NCI-H1694 (cell line): ENCODE measurements at places on chromosomes 5 and 9.

GRCh38 chr9:136577941-136578625 is 32.2 kb upstream of the NOTCH1 start:
- no peak for DNase-seq

DNA sequence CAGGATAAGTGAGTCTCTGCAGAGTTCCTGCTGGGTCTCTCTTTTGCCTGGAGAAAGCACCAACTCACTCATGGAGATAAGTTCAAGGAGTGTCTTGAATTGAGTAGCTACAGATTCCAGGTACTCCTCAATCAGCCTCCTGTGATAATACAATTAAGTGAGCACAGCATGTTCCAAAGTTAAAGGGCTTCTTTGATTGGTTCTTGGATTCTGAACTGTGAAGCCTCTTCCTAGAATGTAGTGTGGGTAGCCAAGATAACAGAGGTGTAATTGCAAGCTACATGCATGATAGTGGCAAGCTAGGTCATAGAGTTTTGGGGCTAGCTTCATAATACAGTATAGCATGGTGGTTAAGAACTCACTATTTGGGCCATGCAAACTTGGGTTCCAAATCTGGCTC is 23.2 kb upstream of the CARNMT1 start:
- no peak for DNase-seq

DNA sequence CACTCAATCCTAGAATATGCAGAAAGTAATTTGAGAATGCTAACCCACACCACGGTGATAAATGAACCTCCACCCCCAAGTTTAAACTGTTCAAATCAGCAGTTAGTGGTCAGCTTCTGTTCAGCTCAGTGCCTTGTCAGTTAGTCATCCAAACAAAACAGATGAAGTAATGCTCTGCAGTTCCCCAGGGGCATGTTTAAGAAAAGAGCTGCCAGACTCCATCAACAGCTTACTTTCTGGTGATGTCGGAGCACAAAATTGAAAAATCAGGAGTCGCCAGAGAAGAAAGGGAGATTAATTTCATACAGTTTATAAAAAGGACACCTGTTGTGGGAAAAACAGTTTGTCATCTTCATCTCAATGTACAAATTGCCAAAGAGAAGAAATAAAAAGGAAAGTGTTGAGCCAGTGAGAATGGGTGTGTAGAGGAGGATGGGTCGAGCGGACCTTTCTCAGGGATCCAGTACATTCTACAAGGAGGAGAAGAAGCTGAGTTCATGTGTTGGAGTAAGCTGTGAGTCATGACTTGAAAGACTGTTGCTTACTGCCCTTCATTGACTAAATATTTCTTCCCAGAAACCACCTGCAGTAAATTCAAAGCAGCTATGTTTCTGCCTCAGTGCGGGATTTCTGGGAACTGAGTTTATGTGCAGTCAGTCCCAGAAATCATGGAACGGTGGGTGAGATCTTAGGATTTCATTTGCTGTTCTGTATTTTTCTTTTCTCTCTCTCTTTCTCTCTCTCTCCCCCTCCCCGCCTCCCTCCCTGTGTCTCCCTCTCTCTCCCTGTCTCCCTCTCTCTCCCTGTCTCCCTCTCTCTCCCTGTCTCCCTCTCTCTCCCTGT is 13.7 kb downstream of the TRIO start:
- DNase-seq: no peak

DNA sequence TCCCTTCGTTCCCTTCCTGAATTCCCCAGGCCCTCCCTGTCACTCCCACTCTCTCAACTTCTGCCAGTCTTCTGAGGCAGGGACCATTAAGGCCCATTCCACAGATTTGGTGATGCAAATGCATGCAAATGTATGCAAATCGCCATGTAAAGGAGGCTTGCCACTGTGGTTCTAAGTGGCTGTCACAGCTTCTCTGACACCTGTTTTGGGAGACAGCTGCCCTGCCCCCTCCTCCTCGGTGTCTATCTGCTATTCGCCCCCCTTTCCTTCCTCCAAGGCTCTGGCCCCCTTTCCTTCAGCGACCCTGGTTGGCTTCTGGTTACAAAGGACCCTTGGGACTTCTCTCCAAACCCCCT is 10.5 kb upstream of the ARAP3 start:
- no peak for DNase-seq

DNA sequence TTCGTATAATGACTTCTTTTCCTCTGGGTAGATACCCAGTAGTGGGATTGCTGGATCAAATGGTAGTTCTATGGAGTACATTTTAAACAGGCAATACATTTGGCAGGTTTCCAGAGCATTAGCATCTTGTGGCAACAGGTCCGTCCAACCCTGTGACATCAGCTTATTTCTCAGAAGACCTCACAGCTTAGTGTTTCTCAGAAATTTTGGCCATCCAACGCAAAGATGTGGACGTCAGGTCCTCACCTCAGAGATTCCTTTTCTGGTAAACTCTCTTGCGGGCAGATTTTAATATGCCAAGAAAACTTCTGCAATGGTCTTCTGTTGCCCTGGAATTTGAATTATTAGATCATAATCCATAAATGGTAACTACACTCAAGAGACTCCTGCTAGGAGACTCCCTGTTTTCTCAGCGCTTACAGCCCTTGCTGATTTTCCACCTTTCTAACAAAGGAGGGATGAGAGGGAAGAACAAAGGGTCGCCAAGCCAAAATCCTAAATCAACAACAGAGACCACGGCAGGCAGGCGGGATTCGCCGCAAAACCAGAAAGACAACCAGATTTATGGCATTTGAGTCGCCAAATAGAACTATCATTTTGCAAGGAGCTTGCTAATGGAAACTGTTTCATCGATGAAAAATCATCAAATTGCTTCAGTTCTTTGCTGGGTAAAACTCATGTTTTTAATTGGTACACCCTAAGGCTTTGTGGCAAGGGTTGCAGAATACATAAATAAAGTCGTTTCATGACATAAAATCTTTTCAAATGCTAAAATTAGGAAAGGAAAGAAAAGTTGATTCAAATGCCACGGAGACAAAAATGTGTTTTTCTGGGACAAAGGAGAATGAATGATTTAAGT is 34.1 kb upstream of the PLPP1 start:
- DNase-seq: no peak

- DNase-seq: no peak
These were observed 403.7 kb upstream of the CCNG1 start for GRCh38 chr5:163033656-163034055.

DNA sequence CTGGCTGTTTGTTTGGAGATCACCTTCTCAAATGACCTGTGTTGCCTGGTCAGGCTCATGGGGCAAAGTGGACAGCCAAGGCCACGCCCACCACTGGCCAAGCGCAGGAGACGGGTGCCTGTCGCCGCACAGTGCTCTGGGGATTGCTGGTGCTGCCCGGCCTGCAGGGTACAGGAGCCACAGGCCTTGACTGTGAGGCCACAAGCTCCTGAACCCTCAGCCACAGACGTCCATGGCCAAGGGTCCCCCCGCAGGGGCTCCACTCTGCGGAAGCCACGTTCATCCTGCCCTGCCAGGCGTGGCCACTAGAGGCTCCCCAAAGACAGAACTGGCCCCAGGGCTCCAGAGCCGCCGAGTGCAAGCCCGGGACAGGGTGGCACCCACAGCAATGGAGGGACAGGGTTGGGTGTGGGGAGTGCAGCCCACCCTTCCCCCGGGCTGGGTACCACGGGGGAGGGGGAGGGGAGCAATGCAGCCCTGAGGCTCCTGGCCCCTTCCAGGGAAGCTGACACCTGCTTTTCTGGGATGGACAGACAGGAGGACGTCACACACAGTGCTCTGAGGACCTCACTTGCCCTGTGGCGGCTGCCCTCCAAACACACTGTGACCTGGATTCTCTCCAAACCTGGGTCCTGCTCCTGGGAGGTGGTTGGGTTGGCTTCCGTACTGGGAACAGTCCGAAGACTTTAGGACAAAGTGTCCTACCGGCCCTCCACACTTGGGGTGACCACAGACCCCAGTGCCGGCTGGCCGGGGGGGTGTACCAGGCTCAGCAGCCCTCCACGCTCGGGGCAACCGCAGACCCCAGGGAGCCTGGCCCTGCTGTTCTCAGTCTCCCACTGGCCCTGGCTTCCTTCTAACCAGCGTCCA is 21.5 kb downstream of the TPPP start:
- DNase-seq: peak; percentile 64

GRCh38 chr9:112007575-112008240 is 111.1 kb downstream of the UGCG start:
- no peak for DNase-seq
